ENCODE measurements at places on chromosomes 2 and 18.

GRCh38 chr2:126971481-126972278, 73.0 kb downstream of the TEX51 start:
- peak; percentile 58 for DNase-seq

DNA sequence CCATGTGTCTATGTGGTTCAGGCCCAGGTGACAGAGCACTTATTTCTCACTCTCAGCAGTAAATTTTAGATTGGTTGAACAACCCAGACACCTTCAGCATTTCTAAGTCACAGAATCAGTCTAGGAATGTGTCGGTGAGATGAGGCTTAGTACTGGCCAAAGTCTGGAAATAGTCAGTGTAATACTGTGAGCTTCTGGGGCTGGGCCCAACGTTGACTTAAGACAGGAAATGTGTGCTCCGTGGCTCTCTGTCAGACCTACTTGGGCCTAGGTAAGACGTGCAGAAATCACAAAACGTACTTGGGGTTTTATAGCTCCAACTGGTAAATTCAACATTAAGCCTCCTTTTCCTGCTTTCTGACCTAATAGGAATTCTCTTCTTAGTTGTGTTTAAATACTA, 160.3 kb upstream of the COL3A1 start:
- no peak for DNase-seq

- no peak for DNase-seq
Observed at GRCh38 chr2:69168950-69169654, 156.1 kb downstream of the ANTXR1 start.

DNA sequence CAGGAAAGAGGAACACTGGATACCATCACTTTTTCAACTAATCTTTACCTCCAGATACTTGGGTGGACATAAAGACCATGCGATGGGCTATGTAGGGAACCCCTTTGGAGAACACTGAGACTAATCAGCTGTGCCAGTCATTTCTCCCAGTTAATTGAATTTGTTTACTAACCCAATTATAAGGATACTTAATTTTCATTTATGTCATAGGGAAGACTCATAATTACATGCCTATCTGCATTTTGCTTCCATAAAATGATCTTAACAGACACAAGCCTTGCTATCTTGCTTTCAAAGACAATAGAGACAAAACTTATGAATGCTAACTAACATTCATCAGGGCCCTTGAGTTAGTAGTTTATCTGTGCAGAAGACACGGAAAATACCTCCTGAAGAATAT, 68.9 kb upstream of the CAVIN2 start:
- DNase-seq = no peak

GRCh38 chr2:231581328-231581727, 11.3 kb upstream of the TEX44 start:
- no peak for DNase-seq

GRCh38 chr2:204003276-204003990, 66.9 kb downstream of the ICOS start:
- no peak for DNase-seq

- no peak for DNase-seq
Observed at GRCh38 chr18:6928359-6928758, 189.2 kb downstream of the LAMA1 start.

DNA sequence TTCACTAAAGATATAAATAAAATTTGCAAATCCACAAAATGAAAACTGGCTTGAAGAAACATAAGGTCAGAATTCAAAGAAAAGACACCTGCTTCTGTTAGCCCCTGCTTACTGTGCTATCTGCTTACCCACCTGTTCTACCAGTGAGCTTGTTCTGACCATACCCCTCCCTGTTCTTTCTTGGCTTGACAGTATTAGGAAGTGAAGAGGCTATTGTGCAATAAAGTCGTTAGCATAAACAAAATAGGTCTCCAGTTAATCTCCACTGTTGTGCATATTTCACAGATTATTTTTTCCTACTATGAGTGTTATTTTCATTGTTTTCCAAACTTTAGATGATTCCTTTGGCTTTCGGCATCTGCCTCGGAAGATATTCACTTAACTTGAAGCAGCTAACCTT, 322.1 kb downstream of the CCDC85A start:
- no peak for DNase-seq

DNA sequence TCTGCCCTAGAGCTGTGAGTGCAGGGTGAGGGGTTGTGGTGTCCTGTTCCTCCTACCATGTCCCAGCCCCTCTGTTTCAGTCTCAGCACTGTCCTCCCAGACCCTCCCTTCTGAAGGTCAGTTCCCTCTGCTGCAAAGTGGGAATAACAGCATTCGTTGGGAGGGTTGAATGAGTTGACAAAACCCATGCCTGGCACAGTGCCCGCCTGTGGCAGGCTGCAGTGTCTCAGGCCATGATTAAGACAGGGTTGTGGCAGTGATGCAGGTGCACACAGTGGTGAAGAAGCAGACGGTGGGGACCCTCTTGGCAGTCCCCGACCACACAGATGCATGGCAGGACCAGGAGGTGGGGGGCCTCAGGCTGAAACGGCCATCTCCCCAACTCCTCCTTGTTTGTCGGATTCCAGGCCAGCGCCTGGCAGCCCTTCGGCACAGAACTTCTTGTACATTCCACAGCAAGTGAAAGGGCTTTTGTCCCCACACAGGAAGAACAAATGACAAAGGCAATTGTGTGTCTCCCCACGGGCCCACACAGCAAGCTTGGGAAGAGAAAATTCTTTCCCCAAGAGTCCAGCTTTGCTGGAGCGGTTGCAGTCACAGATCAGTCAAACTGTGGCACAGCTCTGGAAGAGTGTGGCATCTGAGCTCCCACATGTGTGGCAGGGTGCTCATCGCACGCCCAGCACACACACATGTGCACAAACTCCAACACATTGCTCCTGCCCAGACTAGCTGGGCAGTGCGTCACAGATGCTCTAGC, 92.0 kb upstream of the MSH2 start:
- DNase-seq = peak; percentile 73

GRCh38 chr18:473802-474201, 26.7 kb downstream of the COLEC12 start:
- no peak for DNase-seq

DNA sequence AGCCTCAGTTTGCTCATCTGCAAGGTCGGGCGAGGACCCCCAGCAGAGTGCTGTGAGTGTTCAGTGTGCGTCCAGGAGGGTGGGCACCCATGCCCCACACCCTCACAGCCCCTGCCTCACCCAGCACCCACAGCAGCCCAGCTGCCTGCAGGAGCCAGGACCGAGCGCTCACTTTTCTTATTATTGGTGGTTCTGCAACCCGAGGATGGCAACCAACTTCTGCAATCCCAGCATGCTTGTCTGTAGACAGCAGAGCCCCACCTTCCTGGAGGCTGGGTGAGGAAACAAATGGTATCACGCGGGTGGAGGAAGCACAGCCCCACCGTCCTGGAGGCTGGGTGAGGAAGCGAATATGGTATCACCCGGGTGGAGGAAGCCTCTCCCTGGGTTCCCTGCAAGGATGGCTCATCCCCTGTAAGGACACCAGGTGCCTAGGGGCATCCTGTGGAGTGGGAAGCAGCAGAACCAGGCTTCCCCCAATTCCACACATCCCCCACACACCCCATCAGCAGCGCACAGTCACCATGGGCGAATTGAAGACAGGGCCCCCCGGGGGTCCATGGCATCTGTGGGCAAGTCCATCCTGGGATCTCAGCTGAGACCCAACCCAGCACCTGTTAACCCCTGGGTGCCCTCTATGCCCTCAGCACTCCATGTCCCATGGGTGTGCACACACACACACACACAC, 220.5 kb upstream of the RAB6C start:
- DNase-seq = no peak

GRCh38 chr2:134718023-134718816, 580 bp downstream of the TMEM163 start:
- DNase-seq = no peak

DNA sequence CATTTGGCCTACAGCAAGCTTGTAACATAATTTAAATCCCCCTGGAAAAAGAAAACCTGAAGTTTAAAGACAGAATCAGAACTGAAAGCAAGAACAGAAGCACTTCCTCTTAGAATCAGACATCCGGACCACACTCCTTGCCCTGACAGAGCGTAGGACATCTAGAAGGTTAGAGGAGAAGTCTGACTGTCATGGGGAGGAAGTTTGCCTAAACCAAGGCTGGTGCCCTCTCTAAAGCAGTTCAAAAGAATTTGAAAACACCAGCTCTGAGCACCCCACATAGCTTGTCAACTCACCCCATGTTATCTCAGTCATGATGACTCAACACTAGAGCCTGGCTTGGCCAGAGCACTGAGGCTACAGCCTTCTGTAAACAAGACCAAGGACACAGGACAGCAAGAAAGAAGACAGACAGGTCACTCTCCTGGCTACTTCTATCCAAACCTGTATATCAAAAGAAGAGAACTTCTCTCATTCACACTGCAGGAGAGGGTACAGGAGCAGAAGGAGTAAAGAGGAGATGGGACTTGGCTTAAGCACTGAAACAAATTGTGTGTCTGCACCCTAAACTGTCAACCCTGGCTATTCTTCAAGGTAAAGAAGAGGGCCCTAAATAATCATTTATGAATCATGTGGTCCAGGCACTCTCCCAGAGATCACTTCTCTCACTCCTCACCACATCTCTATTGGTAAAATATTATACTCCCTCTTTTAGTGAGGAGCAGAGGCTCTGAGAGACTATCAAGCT, 198.6 kb downstream of the MEMO1 start:
- peak; percentile 93 for DNase-seq

GRCh38 chr2:235721625-235722024, 227.8 kb downstream of the AGAP1 start:
- DNase-seq = no peak

DNA sequence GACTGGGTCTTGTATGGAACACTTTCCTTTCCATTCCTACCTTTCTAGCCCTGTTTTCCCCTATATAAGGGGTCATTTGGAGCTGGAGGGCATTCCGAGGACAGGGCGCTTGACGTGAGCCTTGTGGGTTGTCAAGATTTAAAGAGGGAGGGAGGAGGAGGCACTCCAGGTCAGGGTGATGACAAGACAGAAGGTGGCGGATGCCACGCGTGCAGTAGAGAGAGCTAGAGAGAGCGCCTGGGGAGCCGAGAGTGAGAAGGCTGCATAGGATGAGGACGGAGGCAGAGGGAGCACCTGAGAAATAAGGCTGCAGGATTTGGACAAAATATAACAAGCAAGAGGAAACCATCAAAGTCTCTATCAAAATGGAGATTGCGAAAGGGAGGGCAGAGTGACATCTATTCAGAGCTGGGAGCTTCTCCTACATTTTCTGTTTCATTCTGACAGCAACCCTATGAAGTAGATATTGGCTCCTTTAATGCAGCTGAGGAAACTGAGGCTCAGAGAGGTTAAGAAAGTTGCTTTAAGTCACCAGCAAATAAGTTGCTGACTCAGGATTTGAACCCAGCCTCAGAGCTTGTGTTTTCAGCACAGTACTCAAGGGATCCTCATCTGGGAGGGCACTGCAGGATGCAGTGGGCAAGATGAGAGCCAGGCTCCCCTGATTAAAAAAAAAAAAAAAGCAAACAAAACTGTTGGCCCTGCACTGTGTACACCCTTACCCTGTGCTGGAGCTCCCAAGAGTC, 124.2 kb downstream of the MRO start:
- DNase-seq = no peak

GRCh38 chr2:71669628-71670429, 216.5 kb downstream of the DYSF start:
- no peak for DNase-seq

DNA sequence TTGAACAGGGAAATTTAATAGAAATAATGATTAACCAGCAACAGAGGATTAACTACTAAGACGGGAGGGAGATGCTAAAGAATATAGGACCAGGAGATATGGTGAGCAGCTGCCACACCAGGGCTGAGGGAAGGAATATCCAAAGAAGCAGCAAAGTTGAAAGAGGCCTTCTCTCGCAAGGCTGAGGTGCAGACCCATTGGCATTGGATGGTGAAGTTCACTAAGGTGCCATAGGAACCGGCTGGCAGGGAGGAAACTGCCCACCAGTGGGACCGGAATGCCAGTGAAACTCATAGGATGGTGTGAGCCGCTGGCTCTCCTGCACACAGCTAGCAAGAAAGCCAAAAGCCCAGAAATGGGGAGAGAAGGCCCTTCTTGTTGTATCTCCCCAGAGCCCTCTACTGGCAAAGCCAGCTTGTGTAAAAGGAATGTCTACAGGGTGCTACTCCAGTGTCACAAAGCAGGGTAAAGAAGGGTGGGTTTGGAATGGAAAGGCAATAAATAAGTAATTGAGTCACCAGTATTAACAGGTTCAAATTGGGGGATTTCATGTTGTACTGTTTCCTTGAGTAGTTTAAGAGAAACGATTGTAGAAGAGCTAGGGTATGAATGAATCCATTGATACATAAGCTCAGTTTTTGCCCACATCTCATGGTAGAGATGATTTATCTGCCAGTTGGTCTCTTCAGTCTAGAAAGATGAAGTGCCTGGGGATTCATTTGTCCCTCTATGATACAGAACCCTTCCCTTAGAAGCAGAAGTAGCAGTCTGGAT, 36.0 kb downstream of the FARP2 start:
- DNase-seq = peak; percentile 73

GRCh38 chr18:45049578-45050319, 369.1 kb downstream of the SETBP1 start:
- DNase-seq = no peak

DNA sequence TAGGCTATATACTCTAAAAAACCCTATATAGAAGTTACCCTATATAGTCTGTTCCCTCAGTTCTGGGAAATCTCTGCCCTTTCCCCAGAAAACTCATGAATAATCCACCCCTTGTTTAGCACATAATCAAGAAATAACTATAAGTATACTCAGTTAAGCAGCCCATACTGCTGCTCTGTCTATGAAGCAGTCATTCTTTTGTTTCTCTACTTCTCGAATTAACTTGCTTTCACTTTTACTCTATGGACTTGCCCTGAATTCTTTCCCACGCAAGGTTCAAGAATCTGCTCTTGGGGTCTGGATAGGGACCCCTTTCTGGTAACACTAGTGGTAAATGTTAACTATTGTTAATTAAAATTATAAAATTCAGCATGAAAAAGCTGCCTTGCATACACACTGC, 17.4 kb upstream of the AP1S3 start:
- no peak for DNase-seq

DNA sequence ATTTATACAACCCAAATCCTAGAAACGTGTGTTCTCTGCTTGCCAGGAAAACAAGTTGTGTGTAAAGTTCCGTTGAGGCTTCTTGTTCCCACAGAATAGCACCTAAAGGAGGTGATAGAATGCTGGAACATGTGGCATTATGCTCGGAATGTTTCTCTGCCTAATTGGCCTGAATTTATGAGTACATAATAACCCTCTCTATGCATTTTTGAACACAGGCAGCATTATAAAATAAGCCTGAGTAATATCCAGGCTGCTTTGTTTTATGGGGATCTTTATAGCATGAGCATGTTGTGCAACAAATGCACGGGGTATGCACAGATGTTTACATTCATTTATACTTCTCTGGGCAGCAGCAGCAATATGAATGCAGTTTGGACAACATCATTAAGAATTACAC, 385.7 kb downstream of the MBD2 start:
- DNase-seq = no peak

DNA sequence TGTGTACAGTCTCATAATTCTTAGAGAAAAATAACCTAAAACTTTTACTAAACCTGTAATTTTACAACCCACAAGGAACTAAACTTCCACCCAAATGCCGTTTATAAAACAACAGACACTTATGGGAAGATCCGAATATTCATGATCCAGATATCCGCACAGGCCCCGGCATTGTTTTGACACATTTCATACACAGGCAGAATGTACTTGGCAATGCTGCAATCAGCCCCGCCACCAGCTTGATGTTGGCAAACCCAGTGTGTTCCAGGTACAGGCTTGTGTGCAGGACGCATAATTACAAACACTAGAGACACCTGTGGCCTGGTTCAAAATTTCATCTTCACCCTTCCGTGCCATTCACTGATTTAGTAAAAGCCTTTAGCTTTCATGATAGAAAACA, 393.0 kb upstream of the SALL3 start:
- DNase-seq = no peak

GRCh38 chr2:3266925-3267867, 110.4 kb downstream of the EIPR1 start:
- DNase-seq = no peak
